ENCODE measurements at places on chromosomes 7 and 10.

- peak; percentile 54 for DNase-seq
Measured at GRCh38 chr10:87734987-87735827, 75.5 kb downstream of the PAPSS2 start.

DNA sequence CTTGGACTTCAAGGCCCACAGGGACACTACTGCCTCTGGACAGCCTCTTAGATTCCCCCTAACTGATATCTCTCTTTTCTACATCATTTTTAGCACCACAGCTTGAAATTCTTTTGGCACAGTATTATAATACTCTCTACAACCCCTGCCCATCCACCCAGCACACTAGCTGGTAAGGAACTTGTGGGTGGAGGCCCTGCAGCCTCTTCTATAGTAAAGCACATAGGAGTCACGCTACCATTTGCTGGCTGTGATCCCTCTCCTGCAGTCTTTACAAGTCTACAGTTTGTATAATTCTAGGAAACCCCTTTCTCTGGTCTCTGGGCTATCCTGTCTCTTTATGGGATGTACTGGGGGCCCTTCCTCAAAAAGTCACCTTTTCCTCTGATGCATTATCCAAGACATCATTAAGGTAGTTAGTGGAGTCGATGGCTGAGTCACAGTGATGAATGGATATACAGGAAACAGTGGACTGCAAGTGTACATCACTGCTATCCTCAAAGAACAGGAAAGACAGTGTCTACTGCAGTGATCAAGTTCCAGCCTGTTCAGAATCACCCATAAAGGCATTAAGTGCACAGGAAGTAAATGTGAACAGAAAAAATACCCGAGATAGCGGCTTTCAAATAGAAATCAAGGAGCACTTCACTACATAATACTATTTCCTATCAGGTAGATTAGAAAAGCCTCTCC, 54.4 kb downstream of the STK17A start:
- DNase-seq: peak; percentile 82

DNA sequence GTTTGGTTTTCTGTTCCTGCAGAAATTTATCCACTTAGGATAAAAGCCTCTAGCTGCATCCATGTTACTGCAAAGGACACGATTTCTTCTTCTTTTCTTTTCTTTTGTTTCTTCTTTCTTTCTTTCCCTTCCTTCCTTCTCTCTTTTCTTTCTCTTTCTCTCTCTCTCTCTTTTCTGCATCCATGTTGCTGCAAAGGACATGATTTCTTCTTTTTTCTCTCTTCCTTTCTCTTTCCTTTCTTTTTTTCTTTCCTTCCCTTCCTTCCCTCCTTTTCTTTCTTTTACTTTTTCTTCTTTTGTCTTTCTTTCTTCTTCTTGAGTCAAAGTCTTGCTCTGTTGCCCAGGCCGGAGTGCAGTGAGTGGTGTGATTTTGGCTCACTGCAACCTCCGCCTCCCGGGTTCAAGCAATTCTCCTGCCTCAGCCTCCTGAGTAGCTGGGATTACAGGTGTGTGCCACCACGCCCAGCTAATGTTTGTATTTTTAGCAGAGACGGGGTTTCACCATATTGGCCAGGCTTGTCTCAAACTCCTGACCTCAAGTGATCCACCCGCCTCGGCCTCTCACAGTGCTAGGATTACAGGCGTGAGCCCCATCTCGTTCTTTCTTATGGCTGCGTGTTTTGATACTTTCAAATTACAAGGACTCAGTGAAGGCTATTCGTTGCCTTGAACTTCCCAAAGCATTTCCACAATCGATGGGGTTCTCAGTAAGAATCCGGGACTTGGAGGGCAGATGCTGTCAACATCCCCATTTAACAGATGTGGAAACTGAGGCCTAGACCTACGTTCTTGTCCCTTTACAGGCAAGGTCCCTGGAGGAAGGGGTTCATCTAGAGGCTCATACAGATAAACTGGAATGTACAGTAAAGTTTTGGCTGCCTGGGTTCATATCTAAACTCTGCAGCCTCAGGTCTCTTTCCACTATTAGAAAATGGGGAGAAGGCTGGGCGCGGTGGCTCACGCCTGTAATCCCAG, 1.9 kb upstream of the GNB2 start:
- DNase-seq: no peak

GRCh38 chr7:96052860-96053470, 268.9 kb downstream of the SLC25A13 start:
- DNase-seq: no peak

DNA sequence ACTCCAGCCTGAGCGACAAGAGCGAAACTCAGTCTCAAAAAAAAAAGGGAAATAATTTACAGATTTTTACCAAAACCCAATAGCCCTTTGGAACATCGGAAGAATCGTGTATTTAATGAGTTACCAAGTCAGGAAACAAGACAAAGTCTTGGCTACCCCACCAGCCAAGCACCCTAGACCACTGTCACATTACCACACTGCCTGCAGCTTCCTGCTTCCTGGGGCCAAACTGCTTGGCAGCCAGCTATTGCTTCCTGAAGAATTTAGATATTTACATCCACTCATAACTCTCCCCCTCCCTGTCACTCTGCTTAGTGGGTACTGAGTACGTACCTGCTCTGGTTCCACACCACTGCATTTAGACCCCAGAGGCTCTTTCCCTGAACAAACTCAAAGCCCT, 14.1 kb upstream of the TNPO3 start:
- no peak for DNase-seq

DNA sequence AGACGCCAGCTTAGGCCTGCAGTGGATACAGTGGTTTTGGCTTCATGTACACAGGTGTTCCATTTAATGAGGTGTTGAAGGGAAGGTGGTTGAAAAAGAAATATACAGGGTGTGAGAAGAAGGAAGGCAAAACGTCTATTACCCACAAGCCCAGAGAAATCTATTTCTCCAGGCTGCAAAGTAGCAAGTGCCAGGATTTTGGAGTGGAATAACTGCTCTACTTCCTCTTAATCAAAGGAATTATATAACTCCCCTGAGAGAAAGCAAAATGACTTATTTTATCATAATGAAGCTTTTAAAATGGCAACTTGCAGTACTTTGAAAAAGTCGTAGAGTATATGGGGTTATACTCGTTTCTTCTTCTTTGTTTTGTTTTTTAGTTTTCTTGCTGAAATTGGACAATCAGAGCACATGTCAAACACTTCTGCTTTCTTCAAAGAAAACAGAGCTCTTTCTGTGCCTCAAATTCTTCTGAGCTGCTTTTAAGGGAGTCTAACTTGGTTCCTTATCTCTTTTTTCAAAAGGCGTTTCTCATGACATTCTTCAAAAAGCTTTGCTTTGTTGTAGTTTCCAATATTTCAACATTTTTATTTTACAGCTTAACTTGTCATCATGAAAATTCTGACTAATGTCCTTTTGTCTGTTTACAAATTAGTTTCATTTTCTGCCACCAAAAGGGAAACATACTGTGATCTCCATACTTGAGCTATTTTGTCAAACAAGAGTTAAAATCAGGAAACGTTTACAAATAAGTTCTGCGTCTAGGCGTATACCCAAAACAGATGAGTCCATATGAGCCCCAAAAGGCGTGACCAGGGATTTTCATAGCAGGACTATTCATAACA, 289.7 kb downstream of the FRMD4A start:
- DNase-seq: no peak
